ENCODE measurements at places on chromosomes 2 and 18.

- no peak for DNase-seq
These were observed 175.1 kb upstream of the PIEZO2 start for GRCh38 chr18:11324510-11324909.

- no peak for DNase-seq
These were observed 35.4 kb downstream of the MBP start for GRCh38 chr18:77096936-77097886.

- no peak for DNase-seq
These were observed 42.7 kb downstream of the MAP3K20 start for GRCh38 chr2:173118395-173118794.

GRCh38 chr18:45456090-45457021, 158.9 kb upstream of the SLC14A2 start:
- peak; percentile 50 for DNase-seq

DNA sequence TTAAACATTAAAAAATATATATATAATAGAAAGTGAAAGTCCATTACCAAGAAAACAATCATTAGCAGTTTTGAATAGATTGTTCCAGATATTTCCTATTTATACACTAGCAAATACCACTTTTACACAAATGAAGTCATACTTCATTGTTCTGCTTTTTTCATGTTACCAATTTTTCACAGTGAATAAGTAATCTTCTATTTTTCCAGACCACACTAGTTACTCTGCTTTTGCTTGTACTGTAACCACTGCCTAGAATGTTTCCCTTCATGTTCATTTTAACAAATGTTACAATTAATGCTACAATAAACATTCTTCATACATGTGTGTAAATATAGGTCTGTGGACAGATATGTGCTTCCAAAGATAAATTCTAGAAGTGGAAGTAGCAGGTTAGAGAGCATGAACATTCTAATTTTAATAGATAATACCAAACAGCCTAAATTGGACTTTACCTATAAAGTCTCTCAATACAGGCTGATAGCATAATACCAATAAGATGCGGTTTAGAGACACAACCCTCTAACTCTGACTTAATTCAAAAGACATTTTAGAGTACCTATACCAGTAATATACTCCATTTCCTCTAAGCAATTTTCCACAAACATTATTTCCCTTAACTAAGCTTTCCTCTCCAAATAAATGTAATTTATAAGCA, 17.0 kb downstream of the ITSN2 start:
- DNase-seq, result no peak

GRCh38 chr18:47036927-47037578, 1.6 kb upstream of the ELOA2 start:
- no peak for DNase-seq

DNA sequence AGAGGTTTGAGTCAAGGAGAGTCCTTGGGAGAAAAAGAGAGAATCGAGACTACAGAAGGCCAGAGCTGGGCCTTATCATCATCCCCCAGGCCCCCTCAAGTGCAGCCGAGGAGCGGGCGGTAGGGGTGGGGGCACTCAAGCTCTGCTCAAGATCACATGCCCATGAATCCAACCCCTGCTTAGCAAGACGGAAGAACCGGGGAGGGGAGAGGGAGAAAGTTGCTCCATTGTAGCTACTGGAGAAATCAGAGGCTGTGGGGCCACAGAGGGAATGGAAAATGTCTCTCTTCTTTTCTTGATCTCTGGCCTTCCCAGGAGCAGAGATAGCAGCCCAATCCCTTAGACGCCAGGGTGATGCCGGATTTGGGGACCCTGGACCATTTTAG, 14.6 kb downstream of the SLC4A3 start:
- no peak for DNase-seq

DNA sequence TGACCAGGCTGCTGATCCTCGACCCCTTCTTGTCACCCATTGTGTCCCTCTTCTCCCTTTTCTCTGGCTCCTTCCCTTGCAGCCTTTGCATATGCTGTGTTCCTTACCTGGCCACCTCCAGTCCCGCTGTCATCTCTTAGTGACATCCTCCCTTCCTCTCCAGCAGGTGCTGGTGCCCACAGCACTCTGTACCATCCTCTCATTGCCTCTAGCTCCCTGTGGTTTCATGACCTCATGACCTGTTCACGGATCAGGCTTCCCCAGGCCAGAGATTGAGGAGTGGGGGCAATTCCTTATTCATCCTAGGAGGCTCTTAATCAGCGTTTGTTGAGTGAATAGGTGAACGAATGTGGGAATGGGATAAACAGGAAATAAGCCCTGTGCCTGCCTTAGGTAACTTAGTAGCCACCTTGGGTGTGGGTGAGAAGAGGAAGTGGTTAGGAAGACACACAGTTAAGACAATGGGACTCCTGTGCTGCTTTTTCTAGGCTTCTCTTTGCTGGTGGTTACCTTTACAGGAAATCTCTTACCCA, 35.5 kb downstream of the ITGA6 start:
- DNase-seq, result no peak

DNA sequence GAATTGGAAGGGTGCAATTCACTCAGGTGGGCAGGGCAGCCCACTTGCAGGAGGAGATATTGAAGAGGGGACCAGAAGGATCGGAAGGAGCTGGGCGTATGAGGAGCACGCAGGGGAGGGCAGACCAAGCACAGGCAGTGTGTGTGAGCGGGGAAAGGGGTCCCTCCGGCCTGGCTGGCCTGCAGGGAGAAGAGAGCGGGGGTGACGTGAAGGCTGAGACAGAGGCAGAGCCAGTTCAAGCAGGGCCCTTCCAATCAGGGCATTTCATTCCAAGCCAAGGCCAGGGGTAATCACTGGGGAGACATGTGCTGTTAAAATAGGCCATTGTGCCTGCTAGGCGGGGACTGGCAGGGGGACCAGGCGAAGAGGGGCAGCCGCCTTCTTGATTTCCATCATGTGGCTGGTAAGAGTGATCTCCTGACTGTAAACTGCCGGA, 62.2 kb downstream of the ACKR3 start:
- DNase-seq, result no peak

DNA sequence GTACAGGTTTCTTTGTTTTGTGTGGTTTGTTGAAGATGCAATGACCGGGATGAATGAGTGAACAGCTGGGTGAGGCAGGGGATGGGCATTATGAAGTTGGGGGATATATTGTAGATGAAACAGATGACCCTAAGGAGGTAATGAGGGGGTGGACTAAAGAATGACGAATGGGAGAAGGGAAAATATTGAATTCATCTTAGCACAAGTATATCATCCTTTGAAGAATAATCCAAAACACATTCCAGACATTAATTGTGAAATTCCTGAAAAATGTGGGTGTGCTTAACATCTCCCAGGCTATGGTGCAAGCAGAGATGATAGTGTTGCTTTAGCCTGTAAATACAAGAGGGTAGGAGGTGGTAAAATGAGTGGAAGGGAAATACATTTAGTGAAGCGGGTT, 5.8 kb downstream of the CRIM1 start:
- DNase-seq, result no peak

DNA sequence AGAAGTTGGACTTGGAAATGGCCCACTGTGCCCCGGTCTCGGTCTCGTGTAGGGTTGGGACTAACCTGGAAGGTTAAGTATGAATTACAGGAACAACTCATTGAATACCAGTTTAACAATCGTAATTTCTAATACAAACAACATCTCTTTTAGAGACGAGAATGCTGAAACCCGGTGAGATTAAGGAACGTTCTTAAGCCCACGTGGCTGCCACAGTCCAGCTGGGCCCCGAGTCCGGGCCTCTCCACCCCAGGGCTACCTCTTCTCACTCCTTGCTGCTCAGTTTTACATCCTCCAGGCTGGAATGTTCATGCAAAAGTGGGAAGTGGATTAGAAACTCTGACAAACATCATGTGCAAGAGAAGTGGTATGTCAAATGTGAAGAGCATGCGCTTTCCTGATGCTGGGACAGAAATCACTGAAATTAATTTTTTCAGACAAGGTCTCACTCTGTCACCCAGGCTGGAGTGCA, 29.4 kb downstream of the NGEF start:
- DNase-seq, result no peak

- DNase-seq, result peak; percentile 9
These were observed 66.5 kb downstream of the ABI2 start for GRCh38 chr2:203394519-203395227.

Measured in NCI-H524 (cell line).